ENCODE measurements at places on chromosomes 3 and 15. TPM values are rescaled to one million over a fixed set of nuclear protein-coding genes. Genes with fewer than 3 reads are reported as not detected.

GOLGA8S gene
- 0.09 TPM for total RNA-seq

RARB gene
- total RNA-seq = not detected

- DNase-seq = no peak
- no peaks in the 10 kb centered on the region for H3K4me1 ChIP-seq
- H3K27ac ChIP-seq = no peak overlapping the region
- peaks cover 5% of the 10 kb centered on the region for H3K27me3 ChIP-seq
- no peaks in the 10 kb centered on the region for H3K36me3 ChIP-seq
- no peak overlapping the region for H3K4me3 ChIP-seq
Measured at GRCh38 chr3:102665183-102665582, 230.4 kb downstream of the ZPLD1 start.

DNA sequence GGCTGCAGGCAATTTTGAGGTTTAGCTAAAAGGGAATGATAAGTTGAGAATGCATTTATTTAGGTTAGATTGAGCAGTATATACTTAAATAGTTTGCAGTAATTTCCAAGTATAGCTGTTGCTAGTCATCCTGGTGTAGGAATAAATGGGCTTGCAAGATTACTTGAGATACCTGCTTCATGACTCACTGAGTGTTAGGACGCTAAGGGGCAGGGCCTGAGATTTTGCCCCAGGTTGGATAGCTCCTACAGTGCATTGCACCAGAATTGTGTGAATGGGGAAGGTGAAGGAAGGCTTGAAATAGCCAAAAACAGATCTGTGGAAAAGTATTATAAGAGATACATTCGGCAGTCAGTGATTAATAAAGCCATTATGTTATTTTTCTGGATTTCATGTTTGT is 72.8 kb downstream of the KCNH8 start:
- no peaks in the 10 kb centered on the region for H3K4me1 ChIP-seq
- no peak overlapping the region for H3K4me3 ChIP-seq
- DNase-seq = no peak

- H3K36me3 ChIP-seq = no peaks in the 10 kb centered on the region
Measured at GRCh38 chr15:79184465-79184892, 93.9 kb upstream of the RASGRF1 start.
